Anterior cingulate cortex (tissue), 58 donors: ENCODE measurements at places on chromosomes 4 and X.

- DNase-seq, result no peak
These were observed 189.6 kb upstream of the POF1B start for GRCh38 chrX:85569096-85569495.

DNA sequence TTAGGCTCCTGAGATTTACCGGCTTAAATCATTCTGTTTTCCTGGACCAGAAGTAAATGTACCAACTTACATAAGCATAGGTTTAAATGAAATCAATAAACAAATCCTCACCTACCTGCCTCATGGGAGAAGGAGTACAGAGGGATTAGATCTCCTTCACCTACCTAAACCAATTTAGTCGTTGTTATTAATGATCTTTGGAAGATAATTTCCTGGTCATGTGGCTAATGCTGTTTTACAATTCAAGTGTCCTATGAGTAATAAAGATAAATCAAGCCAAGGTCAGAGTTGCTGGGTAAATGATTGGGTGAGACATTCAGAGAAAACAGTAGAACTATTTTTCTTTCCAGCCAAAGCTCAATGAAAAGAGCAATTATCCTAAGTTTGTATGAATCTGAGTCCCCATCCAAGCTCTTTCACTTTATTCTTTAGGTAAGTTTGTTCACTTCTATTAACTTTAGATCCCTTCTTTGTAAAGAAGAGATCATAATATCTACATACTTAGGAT lies 423.0 kb upstream of the FAM241A start:
- DNase-seq, result no peak

DNA sequence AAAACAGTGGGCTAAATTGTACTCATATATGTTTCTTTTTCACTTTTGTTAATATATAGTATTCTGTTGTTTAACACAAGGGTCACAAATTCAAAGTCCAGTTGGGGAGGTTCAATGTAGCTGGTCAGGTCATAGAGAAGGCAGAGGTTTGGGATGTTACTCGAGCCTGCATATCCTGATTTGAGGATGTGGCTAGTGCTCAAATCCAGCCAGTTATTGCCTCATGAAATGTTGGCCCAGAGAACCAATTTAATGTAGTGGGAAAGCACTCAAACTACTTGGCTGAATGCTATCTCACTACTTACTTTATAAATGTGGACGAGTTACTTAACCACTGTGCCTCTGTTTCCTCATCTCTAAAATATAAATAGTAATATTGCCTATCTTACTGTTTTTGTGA lies 12.5 kb downstream of the USO1 start:
- DNase-seq, result no peak

DNA sequence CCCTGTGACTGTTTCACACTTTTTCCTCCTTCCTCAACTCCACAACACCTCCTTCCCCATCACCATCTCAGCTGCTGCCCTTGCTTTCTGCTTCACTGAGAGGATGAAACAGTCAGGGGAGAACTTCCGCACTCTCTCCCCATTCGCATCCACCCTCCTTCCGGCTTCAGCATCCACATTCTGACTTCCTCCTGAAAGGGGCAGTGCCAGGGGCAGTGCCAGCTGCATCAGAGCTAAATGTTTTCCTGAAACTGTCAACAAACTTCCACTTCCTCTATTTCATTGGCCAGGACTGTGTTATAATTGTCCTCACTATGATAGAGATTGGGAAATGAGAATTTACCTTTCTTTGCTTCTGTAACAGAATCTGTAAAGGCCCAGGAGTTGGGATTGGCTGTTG lies 18.2 kb upstream of the RASL11B start:
- DNase-seq, result no peak

DNA sequence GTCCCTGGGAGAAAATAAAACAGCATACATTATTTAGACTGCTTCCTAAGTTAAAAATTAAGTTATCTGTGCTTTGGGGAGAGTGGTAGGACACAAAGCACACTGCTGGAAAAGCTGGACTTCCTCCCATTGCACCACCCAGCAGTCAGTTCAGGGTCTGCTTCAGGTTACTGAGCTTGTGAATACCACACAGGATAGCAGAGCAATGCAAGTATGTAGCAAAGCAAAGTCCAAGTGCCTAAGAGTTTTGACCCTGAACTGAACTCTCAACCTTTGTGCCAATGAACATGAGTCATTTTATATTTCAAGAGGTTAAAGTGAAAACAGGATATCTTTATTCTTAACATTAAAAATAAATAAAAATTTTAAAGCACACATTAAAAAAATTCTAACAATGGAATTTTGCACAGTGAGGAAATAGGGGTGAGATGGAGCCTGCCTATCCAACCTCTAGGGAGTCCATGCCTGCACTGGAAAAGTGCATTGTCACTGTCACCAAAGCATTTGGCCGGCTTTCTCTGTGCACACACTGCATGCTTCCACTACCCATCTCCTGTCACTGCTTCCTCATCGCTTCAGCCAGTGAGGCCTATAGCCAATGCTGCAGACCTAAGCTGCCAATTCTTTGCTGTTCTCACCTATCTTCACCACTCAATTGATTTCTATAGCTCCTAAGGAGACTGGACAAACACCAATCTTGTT lies 50.9 kb downstream of the ABCG2 start:
- no peak for DNase-seq

GRCh38 chr4:57157596-57158137 lies 47.5 kb upstream of the IGFBP7 start:
- no peak for DNase-seq

DNA sequence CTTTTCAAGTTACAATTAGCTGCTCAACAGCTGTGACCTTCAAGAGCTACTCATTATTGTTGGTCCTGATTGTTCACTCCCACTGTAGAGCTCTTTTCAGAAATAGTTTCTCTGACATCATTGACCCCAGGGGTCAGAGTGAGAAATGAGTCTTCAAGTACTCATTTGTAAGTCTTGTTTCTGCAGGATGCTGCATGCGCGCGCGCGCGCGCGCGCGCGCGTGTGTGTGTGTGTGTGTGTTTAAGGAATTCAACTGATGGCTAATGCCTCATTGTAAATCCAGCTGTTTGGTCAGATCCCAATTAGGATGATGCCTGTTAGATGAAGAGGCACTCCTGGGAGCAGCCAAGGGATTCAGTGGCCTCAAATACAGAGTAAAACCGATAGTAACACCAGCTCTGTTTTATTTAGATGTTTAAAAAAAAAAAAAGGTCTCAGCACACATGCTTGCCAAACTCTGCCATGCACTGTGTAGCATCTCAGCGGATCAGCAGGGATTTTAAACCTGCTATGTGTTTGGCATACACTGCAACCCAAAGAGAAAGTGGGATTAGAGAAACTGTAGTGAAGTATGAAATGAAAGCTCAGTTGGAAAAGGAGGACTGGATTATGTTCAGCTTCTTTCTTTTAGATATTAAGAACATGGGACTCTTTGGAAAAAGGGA lies 332.3 kb downstream of the ADGRL3 start:
- DNase-seq, result no peak

- DNase-seq, result no peak
These were observed 1073.7 kb downstream of the PDHA2 start for GRCh38 chr4:96913441-96914080.

DNA sequence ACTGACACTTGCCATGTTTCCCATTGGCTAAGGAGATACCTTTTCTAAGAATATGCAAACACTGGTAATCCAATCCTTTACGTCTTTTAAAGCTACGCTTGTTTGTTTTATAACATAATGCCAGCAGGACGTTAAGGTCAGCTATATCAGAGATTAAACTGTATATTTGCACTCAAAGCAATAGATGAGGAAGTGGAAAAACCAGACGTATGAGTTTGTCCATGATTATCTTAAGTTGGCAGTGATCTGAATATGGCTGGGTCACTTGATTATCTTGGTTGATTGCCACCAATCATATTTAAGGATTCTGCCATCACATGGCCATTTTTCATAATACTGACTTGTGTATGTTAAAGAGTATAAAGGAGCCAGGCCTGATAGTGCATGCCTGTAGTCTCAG lies 19.4 kb downstream of the TMSB4X start:
- no peak for DNase-seq

- DNase-seq, result no peak
These were observed 178.5 kb downstream of the NHS start for GRCh38 chrX:17553469-17553868.

- no peak for DNase-seq
These were observed 25.2 kb upstream of the BCLAF3 start for GRCh38 chrX:20015945-20016615.

DNA sequence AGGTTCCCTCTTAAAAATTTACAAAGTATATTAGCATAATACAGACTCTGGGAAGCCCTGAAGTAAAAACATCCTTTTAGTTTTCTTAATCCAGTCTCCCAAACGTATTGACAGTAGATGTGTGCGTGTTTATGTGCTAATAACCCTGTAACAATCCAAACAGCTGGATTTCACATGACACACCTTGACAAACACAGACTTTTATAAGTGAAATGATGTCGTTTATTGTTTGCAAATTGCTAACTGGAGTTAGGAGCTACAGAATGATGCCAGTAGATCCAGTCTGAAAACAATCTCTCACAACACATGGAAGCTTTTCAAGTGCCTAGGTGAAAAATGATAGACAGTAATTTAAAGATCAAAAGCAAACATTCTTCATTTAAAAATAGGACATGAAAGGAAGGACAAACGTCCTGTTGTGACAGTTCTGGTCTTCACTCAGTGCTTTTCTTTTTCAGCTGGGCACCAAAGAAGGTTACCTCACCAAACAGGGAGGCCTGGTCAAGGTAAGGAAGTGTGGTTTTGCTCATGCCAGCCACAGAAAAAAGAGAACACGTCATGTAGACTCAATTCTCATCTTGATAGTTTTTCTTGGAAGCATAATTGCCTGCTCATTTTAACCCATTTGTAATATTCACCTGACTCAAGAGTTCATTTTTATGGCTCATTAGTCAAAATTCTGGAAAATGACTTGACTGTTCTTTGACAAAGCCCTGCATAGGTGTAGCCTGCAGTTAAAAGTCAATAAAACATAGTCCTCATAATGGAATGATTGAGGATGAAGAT lies 32.9 kb downstream of the LAMTOR3 start:
- no peak for DNase-seq

DNA sequence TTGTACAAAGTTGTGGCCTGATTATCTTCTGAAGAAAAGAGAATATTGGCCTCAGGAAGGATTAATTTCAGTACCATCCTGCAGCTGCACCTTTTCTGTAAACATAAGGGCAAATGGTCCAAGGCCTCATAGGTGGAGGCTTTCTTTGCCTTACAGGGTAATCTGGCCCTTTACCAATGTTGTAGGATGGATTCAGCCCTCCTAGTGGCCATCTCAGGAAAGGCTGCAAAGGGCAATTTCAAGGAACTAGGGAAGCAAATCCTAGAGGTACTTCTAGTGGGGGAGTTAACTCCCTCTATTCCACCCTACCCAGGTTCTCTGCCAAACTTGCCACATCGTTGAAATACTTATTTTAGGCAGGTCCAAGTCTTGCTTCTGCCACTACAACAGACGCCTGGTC lies 57.6 kb downstream of the UGT2B11 start:
- no peak for DNase-seq

DNA sequence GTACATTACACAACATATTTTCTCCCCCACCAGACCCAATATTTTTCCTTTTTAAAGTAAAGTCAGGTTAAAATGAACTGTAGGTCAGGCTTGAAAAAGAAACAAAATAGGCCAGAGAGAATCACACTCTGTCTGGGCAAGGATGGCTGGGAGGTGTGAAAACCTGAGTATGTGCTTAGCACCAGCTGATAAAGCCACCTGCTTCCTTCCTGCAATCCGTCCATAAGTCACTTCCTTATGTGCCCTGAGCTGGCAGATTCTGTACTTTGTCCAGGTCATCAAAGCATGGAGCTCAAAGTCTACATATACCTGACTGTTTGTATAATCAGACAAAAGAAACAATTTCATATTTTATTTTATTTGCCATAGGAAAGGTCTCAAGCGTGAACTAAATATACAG lies 37.7 kb downstream of the ANTXR2 start:
- no peak for DNase-seq

DNA sequence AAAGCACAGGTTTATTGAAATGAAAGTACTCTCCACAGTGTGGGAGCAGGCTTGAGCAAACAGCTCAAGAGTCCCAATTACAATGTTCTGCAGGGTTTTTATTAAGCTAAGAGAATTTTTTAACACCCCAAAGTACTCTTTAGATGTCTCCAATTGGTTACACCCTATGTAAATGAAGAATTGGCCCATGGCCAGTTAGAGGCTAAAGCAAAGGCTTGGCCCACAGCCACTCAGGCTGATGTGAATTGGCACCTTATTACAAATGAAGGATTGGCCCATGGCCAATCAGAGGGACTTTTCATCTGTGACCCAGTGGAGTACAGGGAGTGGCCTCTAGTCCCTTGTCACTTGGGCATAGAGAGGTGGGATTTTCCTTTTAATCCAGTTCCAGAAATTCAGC lies 30.1 kb upstream of the IQCM start:
- no peak for DNase-seq

DNA sequence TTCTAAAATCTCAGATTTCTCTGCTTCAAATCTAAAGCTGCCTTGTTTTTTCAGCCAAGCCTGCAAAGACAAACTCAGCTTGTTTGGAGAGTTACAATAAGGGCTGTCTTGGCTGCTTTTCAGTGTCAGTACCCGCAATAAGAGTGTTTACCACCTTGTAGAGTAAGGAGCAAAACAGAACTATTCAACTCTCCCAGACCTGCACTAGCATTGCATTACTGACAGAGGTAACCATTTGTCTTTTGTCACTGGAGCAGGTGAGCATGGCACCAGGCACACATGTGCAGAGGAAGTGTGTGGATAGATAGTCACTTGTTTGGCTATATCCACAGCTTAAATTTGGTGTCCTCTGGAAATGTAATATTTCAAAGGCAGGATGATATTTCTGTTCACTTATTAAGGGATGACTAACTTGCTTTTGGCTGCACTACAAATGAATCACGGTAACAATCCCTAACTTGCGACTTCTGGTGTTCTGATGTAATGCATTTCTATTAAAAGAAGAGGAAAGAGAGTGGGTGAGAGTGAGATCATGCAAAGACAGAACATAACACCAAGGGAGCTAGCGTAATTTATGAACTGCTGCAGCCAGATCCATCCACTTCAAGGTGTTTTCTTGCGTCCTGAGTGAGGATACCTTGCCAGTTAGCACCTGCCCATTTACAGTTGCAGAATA lies 38.6 kb downstream of the PTCHD1 start:
- DNase-seq, result no peak

GRCh38 chr4:176320976-176321361 lies 1.2 kb downstream of the SPCS3 start:
- DNase-seq, result no peak

DNA sequence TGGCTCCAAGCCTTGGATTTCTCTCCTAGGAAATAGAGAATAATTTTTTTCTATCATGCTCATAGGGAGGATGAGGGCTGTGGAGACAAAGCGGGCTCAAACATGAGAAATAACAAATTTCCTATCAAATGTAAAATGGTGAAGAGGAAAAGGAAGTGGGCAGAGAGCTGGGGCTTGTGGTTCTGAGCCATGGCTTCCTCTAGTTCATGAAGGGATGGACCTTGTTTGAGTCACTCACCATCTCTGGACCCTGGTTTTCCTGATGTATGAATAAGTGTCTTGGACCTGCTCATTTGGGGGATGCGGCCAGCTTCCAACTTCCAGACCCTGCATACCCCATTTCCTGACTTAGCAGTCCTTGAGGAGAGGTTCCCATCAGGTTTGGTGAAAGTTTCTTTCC lies 63.0 kb downstream of the MSX1 start:
- no peak for DNase-seq

- no peak for DNase-seq
These were observed 13.0 kb downstream of the PPP1R3F start for GRCh38 chrX:49282647-49283011.

- DNase-seq, result no peak
These were observed 447.2 kb downstream of the SLITRK2 start for GRCh38 chrX:146264763-146265375.
